Fibroblast of the conjunctiva (primary cell): ENCODE measurements at places on chromosomes 12 and 14.

DNA sequence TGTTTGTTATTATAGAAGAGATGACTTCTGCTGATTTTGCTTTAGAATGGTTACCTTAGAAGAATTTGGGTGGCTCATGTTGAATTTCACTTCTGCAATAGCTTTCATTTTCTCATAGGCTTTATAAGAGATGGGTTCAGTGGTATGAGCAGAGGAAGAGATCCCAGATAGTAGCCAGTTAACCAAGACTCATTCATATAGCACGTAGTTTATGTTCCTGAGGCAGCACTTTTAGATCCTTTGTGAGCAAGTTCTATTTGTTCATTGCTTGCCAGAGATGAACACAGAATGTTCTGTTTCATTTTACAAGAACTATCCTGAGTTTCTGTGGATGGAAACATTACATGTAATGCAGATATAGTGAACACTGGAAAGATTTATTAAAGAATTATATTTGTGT lies 32.2 kb downstream of the RAB21 start:
- DNase-seq, result no peak

- peak; percentile 6 for DNase-seq
Measured at GRCh38 chr12:111181143-111181726, 187.7 kb downstream of the PHETA1 start.

DNA sequence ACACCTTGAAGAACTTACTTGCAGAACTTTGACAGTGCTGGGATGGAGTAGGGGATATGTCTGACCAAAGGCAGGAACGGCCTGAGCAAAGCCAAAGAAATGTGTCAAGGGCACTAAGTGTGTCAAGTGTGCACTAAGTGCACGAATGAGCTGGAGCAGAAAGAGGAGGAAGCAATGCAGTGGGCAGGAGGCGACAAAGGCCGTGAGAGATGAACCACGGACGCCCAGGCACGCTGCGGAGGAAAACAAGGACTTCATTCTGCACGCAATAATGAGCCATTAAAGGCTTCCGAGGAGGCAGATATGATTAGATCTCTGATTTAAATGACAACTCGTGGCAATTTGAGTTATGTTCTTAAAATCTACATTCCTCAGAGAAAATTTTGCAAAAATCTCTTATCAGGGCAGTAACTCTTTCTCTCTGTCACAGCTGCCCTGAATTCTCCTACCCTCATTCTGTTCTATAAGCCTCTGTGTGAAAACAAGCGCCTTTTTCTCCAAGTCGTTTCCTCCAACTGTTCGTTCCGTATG lies 25.3 kb downstream of the GRIN2B start:
- no peak for DNase-seq

DNA sequence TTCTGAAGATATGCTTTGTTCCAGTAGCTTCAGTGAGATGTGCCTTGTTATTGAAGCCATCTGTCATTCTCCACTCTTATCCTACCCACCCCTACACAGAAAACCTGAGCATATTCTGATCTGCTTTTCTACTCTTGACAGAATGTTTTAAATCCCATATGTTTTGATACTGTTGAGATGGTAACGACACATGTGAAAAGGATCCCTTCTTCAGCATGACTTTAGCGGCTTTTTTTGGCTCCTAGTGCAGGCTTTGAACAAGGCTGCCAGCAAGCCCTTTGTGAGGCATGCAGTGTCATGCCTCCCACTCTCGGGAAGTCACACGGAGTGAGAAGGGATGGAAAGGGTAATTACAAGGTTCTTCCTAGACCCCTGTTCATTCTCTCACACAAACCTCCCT lies 228.8 kb upstream of the RGS6 start:
- DNase-seq, result peak; percentile 21

DNA sequence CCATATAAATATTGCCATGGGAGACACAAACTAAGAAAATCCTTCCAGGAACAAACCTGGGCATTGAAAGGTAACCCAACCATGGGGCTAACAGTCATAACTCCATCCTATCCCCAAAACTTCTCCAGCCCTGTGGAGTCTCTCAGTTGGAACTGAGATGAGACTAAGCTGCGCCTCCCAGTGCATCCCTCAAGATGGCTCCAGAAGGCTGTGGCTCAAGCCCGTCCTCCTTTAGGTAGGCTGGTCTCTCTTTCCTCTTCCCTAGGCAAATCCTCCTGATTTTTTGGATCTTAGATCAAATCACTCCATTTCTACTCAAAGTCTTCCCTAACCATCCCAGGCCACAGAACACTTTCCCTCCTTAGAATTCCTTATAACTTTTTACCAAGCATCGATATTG lies 364.3 kb upstream of the CCDC196 start:
- no peak for DNase-seq

DNA sequence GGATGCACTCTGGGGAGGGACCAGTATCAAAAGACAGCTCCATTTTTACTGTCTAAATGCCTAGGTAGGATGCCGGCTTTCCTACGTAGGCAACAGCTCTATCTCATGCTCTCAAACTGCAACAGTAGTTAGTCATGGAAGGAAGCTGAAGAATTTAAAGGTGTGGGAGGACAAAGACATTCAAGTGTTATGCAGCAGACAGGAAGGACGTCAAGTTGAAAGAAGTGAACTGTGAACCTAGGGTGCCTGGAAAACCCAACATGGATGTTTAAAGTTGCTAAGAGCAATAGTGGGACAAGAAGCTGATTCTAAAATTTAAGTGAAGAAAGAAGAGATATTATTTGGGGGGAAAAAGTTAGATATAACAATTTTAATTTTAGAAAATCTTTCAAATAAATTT lies 5.9 kb downstream of the SEC23A start:
- DNase-seq, result no peak

DNA sequence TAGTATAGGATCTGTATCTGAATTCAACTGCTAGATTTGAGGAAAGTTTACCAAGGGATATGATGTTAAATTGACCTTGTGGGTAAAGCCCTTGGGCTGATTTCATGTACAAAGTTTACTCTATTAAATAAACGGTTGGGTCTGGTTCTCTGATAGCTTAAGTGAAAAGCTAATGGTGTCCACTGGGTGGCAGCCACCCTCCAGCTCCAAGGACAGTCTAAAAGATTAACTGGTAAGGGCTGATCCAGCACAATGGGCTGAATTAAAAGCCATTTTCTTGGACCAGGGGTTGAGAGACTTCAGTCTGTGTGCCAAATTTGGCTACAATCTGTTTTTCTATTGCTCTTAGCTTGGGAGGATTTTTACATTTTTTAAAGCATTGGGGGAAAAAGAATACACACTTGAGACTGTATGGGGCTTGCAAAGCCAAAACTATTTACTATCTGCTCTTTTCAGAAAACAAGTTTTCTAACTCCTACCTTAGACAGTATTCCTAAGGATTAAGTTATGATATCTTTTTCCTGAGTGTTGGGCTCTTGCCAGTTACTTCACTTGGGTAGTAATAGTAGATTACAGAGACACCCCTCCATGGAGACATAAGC lies 116.5 kb downstream of the GPHN start:
- peak; percentile 64 for DNase-seq

DNA sequence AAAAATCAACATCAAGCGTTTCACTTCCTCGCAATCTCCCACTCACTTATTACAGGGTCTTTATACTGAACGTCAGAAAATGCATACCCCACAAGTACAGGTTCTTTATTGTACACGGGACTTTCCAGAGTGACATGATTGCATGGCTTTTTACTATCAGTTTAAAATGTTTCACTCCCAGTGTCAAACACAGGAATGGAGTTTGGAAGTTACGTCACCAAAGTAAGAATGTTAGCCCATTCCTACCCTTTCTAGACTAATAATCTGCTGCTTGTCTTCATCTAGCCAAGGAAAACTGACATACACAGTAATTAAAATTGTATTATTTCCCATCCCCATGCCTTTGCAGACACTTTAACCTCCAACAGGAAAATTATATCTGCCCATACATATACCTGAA lies 624.2 kb downstream of the BCL11B start:
- DNase-seq, result no peak

GRCh38 chr12:13425766-13426165 lies 229.2 kb downstream of the EMP1 start:
- no peak for DNase-seq

GRCh38 chr14:33834466-33835260 lies 116.2 kb downstream of the EGLN3 start:
- DNase-seq, result no peak

GRCh38 chr12:68115281-68115680 lies 44.3 kb downstream of the IFNG start:
- DNase-seq, result no peak

DNA sequence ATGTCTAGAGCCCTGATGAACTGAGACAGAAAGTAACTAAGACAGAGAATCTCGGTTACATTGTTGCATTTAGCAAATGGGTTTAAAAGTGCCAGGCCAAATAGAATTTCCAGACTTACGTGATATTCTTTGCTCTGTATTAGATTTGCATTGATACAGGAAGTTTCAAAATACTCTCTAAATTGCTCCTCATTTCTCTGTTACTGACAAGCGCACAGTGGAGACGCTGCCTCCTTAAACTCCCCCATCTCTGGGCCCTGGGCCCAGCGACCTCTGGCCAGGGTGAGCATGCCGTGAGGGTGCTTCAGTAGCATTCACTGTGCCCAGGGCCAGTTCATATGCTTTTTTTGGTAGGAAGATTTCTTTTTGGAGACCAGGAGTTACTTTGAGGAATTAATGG lies 22.9 kb upstream of the EVL start:
- no peak for DNase-seq

- no peak for DNase-seq
Measured at GRCh38 chr12:52877242-52877641, 27.6 kb downstream of the KRT8 start.

DNA sequence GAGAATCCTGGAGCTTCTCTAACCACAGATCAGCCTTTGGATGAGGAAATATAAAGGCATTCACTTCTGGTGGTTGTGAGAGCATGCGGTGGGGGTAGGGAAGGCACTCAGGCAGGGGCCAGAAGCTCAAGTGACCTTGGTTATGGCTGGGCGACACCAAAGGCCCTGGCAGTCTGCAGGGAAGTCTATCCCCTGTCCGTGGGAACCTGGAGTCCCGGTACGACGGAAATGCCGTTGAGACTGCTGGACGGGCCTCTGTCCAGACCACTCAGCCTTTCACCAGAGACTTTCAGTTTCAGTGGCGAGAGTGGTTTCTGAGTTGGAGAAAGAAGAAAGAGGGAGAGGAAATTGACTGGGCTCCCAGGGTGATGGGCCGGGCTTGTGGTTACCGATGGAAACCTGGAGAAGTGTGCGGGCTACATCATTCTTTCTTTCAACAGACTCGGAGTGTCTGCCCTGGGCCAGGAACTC lies 20.9 kb downstream of the ISCA2 start:
- no peak for DNase-seq

GRCh38 chr14:100071545-100071944 lies 6.3 kb downstream of the EVL start:
- DNase-seq, result no peak

GRCh38 chr12:53550595-53550994 lies 43.3 kb upstream of the NPFF start:
- DNase-seq, result peak; percentile 29

DNA sequence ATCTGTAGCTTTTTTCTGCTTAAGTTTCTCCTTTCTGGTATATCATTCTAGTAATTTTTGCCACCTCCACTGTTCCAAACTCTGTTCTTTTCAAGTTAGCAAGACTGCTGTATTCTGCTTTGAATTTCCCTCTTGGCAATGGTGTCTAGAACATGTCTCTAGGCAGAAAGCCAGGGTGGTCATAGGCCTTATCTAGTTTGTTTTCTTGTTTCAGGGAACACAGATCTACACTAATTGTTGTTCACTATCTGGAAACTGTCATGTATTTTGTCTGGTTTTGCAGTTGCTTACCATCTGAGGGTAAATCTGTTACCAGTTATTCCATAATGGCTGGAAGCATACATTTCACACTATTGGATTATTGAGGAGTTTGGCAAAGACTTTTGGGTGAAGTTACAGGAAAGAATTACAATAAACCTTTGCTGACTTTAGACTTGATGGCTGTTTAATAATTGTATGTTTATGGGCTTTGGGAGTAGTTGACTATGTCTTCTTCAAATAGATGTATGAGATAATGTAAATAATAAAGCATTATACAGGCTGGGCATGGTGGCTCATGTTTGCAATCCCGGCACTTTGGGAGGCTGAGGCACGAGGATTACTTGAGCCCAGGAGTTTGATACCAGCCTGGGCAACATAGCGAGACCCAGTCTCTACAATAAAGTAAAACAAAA lies 41.4 kb downstream of the FUT8 start:
- no peak for DNase-seq

- no peak for DNase-seq
Measured at GRCh38 chr12:108907839-108908351, 28.0 kb downstream of the DAO start.

GRCh38 chr14:104981699-104982541 lies 3.7 kb upstream of the CLBA1 start:
- DNase-seq, result no peak

DNA sequence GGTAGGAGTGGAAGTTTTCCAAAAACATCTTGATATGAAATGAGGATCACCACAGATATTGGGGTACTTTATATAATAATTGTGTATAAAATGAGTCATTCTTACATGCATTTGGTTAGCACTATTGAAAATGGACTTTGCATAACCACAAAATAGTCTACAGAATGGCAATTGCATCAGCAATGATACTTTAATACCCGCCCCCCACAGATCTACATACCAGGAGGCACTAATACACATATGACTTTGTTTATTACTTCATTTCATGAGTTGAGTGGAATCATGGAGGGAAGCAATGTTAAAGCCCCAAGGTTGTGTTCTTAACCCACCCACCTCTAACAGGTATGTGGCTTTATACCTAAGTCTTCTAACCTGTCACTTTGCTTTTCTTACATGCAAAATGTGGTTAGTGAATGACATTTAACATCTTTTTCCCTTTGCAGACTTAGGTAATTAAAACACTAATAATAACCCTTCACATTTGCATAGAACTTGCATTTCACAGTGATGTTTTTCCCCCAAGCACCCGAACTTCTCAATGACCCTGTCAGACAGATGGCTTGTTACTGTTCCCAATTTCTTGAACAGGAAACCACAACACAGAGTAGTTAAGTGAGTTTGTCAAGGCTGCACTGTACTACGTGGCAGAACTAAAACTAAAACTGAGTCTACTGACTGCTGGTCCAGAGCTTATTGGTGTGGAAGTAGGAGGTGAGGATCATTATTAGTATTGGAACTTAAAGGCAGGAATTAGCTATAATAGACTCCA lies 101.9 kb downstream of the NPAS3 start:
- no peak for DNase-seq

DNA sequence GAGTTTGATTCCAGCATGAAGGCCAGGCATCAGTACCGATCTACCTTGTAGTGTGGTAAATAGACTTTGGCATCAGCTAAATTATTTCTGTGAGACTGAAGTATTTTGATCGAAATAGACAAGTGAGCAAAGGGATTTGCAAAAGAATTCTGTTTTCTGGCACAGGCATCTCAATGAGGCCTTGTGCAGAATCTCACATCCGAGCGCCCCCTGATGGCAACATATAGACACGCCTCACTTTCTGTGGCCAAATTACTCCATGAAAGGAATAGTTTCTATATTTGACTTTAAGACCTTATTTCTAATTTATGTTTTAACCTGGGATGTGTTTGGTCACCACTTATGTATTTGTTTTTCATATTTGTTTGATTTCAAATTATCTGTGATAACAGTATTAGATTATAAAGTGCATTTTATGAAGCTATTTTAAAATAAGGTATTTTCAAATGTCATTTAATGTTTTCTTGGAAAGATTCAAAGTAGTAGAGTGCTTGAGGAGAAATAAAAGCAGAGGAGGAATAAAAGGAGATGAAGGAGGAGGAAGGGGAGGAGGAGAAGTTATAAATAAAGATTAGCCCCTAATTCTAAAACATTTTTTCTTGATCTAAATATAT lies 731.9 kb downstream of the NRXN3 start:
- peak; percentile 4 for DNase-seq
